ENCODE measurements at places on chromosomes 2 and 18. TPM values are rescaled to one million over a fixed set of nuclear protein-coding genes. Genes with fewer than 3 reads are reported as not detected.

The PLCD4 gene
- 5.2 TPM for total RNA-seq

The IL36B gene
- 4.9 TPM for total RNA-seq

The CCDC85A gene
- total RNA-seq, result 2.4 TPM

The GPAT2 gene
- 5.9 TPM for total RNA-seq

The GCG gene
- total RNA-seq, result 0.39 TPM

The GRHL1 gene
- 3.6 TPM for total RNA-seq

The TGFBRAP1 gene
- 9.2 TPM for total RNA-seq

The RAPH1 gene
- total RNA-seq, result 10.8 TPM

The NCKAP5 gene
- total RNA-seq, result 6.6 TPM

The SPP2 gene
- total RNA-seq, result not detected

The C2orf42 gene
- total RNA-seq, result 11.1 TPM

The DSC2 gene
- 0.23 TPM for total RNA-seq

The CYP27C1 gene
- 2.6 TPM for total RNA-seq

The PFN4 gene
- 2.0 TPM for total RNA-seq

The CFC1 gene
- not detected for total RNA-seq

The UPP2 gene
- not detected for total RNA-seq

The TBR1 gene
- total RNA-seq, result 0.09 TPM

The MBP gene
- 4.8 TPM for total RNA-seq

The OR6B2 gene
- total RNA-seq, result 0.56 TPM

The LRRC30 gene
- 0.43 TPM for total RNA-seq

The MAP3K2 gene
- total RNA-seq, result 21.2 TPM

The CCBE1 gene
- 0.97 TPM for total RNA-seq

The EFEMP1 gene
- 16.5 TPM for total RNA-seq

The C2orf49 gene
- total RNA-seq, result 20.6 TPM

The TUBA4B gene
- not detected for total RNA-seq

The EFHD1 gene
- 6.0 TPM for total RNA-seq

The UGT1A3 gene
- not detected for total RNA-seq

The DLGAP1 gene
- total RNA-seq, result 38.2 TPM

The PROKR1 gene
- total RNA-seq, result not detected

The SH3YL1 gene
- 39.1 TPM for total RNA-seq

The GALNT3 gene
- total RNA-seq, result 0.31 TPM

The MAP3K20 gene
- total RNA-seq, result 19.9 TPM

The ABHD3 gene
- 6.7 TPM for total RNA-seq

The SPC25 gene
- total RNA-seq, result 1.0 TPM

The ANKRD44 gene
- total RNA-seq, result 15.1 TPM

The EGR4 gene
- not detected for total RNA-seq

The SEMA4F gene
- 19.0 TPM for total RNA-seq

The EIF5B gene
- 52.8 TPM for total RNA-seq

The DOK1 gene
- total RNA-seq, result 8.3 TPM

The CYTIP gene
- total RNA-seq, result 0.39 TPM

The SLC4A3 gene
- 2.1 TPM for total RNA-seq

The ALK gene
- 0.49 TPM for total RNA-seq

The LAMA3 gene
- total RNA-seq, result 25.3 TPM

The ROCK2 gene
- 18.9 TPM for total RNA-seq

The REG3G gene
- total RNA-seq, result 1.1 TPM

The PSMA8 gene
- total RNA-seq, result not detected
